Stimulated activated CD8-positive, alpha-beta memory T cell treated with anti-CD3 and anti-CD28 coated beads, Interleukin-2, amount 100 ng/mL, for 1 hour (primary cell): ENCODE measurements at places on chromosomes 6 and 20.

- DNase-seq = no peak
These were observed 13.7 kb upstream of the SRSF12 start for GRCh38 chr6:89131599-89131998.

DNA sequence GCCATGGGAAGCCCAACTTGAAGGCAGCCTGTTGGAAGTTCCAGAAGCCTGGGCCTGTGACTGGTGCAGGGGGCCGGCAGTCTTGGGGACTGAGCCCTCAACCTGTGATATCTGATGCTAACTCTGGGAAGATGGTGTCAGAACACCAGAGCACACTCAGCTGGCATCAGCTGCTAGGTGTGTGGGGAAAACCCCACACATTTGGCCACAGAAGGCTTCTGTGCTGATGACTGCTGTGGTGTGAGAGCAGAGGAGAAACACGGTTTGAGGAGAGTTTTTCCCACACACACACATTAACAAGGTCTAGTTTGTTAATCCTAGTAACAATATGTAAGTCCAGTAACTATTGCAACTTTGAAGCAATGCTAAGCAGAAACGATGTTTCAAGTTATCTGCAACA, 78.0 kb downstream of the PSMB1 start:
- no peak for DNase-seq

GRCh38 chr20:63392465-63393365, 31.6 kb upstream of the CHRNA4 start:
- DNase-seq = no peak

- peak; percentile 20 for DNase-seq
These were observed 17.9 kb upstream of the CCDC170 start for GRCh38 chr6:151475653-151476523.

GRCh38 chr6:3260772-3261517, 2.2 kb downstream of the PSMG4 start:
- no peak for DNase-seq

- no peak for DNase-seq
These were observed 12.0 kb downstream of the CSNK2A1 start for GRCh38 chr20:531608-532007.

DNA sequence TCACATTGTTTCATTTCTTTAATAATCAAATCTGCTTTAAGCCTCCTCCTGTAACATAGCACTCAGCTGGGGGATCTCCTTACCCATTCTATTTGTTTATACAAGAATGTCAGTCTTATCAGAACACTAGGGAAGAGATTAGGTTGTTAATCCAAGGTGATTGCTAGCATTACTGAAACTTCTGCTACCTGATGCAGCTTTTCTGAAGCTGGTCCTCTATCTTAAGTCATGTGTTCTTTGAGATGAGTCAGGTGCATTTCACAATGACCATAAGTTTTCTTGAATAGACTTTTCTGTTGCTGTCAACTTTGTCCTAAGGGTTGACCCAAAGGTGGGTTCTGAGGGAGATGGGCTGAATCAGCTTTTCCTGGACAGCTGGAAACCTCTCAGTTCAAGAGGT, 60.7 kb upstream of the SYNCRIP start:
- no peak for DNase-seq

DNA sequence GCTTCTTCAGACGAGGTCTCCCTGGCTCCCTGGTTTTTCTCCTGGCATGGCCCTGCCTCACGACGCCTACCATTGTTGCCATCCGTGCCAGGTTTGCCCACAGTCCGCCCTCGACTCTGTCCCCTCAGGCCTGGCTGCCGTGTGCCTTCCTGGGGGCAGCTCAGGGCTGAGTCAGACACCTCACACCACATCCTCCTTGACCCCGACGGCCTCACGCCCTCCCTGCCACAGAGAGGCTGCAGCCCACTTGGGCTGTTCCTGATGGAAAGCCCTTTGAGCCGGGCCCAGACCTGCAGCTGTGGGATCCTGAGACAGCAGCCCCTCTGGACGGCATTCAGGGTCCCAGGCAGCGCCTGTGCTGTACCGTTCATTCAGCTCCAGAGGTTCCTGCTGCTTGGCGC, 108.3 kb downstream of the PSMB1 start:
- DNase-seq = no peak

DNA sequence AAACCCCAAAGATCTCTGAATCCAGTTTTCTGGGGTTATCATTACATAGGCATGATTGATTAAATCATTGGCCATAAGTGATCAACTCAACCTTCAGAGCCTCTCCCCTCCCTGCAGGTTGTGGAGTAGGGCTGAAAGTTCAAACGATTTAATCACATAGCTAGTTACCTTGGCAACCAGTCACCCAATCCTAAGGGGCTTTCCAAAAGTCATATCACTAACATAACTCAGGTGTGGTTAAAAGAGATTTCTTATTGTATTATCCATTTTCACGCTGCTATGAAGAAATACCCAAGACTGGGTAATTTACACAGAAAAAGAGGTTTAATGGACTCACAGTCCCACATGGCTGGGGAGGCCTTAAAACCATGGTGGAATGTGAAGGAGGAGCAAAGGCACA, 935.1 kb upstream of the SLC35B3 start:
- no peak for DNase-seq

DNA sequence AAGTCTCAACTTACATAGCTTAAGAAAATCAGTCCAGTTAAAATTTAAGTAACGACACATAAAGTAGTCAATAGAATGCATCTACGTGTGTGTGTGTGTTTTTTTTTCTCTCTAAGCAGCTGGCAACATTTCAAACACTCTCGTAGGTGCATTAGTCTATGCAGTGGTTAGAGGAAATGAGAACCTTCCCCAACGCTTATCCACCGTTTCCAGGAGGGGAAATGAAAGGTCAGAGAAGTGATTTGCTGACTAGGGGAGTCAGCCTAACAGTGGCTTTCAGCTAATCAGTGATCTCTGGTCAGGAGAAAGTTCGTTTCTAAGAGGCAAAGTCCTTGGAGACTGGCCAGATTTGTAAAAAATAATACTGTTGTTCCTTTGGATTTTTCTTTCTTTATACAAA, 806.6 kb downstream of the C6orf118 start:
- no peak for DNase-seq

- no peak for DNase-seq
These were observed 600.7 kb downstream of the HDGFL1 start for GRCh38 chr6:23170049-23170448.
